ENCODE measurements at places on chromosomes 2 and 18. TPM values are rescaled to one million over a fixed set of nuclear protein-coding genes. Genes with fewer than 3 reads are reported as not detected.

MAP3K2 gene
- total RNA-seq = 46.2 TPM

TEKT4 gene
- not detected for total RNA-seq

GALNT14 gene
- 1.1 TPM for total RNA-seq

SLC9A4 gene
- not detected for total RNA-seq

KCNJ3 gene
- 1.3 TPM for total RNA-seq
